ENCODE measurements at places on chromosomes 2 and 18.

- no peak for DNase-seq
These were observed 130.8 kb upstream of the HDAC4 start for GRCh38 chr2:239531456-239532241.

- DNase-seq = no peak
These were observed 61.9 kb downstream of the MEIS1 start for GRCh38 chr2:66496670-66497420.

GRCh38 chr2:143903172-143903856 lies 616.6 kb downstream of the ZEB2 start:
- no peak for DNase-seq

DNA sequence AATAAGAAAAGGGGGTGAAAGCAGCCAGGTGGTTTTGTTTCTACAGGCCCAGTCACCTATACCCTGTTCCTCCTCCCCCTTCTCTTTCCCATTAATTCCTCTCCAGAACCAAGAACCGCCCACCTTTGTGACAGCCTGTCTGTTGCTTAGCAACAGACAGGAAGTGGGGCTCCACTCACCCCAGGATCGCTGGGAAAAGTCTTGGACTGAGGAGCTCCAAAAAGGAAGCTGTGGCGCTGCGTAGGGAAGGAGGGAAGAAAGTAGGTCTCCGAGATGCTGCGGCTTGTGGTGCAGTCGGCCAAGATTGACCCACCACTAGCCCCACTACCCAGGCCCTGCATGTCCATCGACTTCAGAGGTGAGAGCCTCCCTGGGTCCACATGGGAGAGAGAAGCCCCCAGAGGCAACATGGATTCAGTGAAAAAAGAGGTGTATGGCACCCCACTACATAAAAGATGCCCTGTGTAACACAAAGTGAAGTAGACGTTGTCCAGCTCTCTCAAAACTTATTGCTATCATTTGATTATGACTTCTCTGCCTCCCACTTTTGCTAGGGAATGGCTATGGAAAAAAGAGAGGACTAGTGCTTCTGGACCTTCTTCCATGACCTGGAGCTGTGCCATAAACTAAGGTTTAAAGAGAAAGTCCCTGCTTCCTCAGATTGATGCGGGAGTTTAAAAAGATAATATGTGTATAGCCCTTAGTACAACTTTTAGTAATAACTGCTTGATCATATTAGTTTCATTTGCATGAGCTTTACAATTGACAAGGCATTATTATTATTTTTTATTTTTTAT lies at the start of gene FER1L5:
Gene FER1L5 (plus strand): TSS at position 201 of the 797 bp plus-strand sequence. CDS start 73 bp downstream, at position 274.
- DNase-seq = no peak

- DNase-seq = no peak
These were observed 238.7 kb downstream of the TFCP2L1 start for GRCh38 chr2:121046335-121046734.

All from pulmonary artery endothelial cell (primary cell).